ENCODE measurements at places on chromosomes 7 and 10.

- DNase-seq: no peak
Observed at GRCh38 chr7:91556956-91557650, 292.9 kb downstream of the FZD1 start.

DNA sequence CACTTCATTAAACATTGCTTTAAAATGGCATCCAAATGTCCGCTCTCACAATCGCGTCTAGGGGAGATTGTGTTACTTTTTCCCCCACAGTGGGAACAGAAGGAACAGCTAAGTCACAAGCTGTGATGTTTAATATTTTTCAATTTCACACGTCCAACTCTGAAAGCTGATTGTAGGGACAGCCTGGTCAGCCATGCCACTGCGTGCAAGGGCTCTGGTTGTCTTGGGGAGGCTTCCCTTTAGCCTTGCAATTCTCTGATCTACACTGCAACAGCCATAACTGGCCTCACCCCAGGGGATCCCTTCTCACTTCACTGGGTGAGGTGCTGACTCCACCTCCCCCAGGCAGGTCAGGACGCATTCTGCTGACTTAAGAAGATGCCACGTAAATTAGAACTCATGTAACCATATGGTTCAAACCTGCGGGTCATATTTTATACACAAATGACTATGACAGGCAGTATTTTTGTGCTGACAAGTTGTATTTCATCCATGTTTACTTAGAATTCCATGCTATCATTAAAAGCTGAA is 425.2 kb upstream of the NFE2L3 start:
- no peak for DNase-seq

DNA sequence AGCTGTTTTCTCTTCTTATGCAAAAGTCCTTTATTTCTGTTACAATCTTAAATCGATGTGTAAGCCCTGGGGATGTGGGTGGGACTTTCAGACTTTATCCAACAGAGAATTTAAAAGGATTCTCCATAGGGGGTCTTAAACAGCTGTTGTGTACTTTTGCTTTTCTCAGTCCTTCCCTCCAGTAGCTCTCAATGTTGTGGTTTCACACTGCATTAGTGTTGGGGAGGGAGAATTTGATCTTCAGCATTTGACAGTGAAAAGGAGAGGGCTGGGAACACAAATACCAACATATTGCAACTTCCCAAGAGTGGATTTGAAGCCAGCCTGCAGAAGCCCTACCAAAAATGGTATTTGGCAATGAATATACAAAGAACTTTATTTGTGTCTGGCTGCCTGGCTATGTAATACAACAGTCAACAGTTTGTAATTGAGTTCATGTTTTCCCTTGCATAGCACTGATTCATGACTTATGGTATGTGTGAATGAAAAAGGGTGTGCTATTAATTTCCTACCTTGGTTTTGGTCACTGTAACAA is 80.1 kb upstream of the CAPZA2 start:
- no peak for DNase-seq

DNA sequence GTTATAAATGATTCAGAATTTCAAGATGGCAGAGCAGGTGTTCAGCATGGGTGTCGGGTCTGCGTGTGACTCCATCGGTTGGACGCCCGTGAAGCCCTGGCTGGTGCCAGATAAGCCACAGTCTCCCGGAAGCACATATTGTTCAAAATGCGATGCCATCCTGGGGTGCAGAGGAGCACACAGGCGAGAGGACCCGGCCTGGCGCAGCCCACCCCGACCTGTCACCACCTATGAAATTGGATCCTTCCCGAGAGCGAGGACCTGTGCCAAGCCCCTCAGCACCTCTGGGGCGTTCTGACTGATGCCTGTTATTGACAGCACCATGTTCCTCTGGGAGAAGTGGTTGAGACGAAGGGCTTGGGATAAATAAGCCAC is 110.1 kb downstream of the ACTR3B start:
- DNase-seq: no peak

- no peak for DNase-seq
Observed at GRCh38 chr10:116925056-116925455, 75.8 kb downstream of the ENO4 start.

Data from activated T-cell treated with anti-CD3 and anti-CD28 coated beads, Interleukin-2, amount 50 U/mL, for 72 hours (primary cell).